ENCODE measurements at places on chromosomes 4 and X.
A peak's percentile ranks its signal among the peaks of the same experiment; 100 is the strongest.

GRCh38 chr4:157045507-157046127 lies 30.3 kb upstream of the GLRB start:
- peak; percentile 75 for DNase-seq

DNA sequence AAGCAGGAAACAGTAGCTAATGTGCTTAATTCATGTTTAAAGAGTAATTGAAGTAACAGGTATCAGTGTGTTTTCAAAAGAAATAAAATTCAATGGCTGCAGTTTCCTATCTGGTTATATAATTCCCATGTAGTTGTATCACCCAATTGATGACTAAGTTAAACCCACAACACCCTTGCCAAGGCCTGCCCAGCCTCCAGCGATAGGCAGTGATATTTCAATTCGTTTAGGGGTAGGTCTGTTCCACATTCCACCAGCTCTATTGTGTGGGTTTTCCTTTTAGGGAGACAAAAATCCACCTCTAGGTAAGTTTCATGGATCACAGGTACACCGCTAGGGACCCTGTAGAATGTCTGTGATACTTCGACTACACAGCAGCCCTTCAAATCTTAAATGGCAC lies 24.7 kb upstream of the MXRA5 start:
- DNase-seq, result no peak

DNA sequence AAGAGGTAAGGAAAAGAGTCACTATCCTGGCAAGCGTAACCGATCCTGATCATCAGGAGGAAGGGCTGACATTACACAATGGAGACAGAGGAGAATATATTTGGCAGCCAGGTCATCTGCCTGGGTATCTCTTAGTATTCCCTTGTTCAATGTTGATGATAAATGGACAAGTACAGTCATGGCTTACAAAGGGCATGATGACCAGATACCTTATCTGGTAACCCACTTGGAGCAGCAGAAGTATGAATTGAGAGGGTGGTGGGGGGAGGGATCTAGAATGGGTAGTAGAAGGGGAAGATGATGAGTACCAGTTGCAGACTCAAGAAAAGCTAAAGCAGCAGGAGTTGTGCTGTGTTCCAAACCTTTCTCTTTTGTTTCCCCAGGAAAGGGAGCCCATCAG lies 17.3 kb downstream of the F8 start:
- no peak for DNase-seq

DNA sequence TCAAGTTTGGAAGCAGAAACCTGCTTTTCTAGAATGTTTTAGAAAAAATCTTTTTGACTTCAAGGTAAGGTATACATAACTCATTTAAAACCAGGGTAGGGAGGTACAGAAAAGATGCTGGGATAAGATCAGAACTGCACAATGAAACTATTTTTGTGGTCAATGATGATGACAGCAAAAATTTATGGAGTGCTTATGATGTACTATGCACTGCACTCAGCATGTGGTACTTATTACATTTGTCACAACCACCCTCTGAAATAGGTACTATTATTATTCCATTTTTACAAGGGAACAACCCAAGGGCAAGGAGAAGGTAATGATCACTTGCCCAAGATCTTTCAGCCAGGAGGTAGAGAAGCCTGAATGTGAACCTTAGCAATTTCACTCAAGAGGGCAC lies 8.0 kb downstream of the GPM6B start:
- no peak for DNase-seq

- DNase-seq, result peak; percentile 85
Observed at GRCh38 chr4:7186031-7186430, 6.3 kb upstream of the SORCS2 start.

DNA sequence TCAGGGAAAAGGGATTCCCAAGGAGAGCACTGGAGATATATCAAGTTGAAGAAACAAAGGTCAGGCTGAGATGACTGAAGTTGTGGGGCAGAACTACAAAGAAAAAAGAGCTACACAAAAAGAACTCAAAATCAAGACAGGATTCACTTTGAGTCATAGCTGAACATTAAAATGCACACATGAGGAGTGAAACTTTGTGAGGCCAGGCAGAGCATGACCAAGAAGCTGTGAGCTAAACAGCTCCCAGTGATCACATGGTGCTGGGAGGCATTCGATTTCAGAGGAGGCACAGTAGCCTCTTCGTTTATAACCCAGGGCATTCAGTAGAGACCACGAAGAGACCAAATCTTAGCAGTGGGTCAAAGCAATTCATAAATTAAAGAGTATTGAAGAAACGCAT lies 145.3 kb downstream of the ATRX start:
- DNase-seq, result no peak

DNA sequence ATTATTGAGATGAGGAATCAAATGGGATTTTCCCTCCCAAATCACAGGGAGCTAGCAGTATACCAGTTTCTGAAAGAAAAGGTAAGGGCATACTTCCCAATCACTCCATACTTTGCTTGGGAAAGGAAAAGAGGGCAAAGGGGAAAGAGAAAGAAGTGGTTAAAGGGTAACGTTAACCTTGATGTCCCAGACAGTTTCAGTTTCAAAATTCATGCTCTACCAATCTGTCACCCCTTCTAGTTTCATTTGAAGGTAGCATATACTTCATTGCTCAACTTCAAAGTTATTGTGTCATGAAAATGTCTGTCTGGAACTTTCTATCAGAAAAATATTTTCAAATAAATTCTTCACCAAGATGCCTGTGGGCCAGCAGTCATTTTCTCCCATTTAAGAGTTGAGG lies 16.0 kb downstream of the TNMD start:
- no peak for DNase-seq

DNA sequence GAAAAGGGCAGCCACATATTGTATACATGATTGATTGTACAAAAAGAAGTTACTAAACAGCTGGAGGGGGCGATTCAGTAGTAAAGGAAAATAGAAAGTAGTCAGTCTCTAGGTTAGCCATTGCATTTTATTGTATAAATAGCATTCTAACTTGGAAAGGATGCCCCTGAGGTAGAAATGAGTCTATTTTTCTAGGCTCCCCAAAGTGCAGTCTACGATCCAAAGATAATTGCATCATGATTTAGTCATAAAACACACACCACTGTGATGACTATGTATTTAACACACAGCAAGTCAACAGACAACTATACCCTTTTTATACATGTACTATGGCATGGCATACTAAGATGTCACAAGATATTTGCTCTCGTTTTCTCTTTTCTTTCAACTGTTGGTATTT lies 204.9 kb downstream of the APBB2 start:
- DNase-seq, result no peak

- no peak for DNase-seq
Observed at GRCh38 chr4:175745329-175745728, 66.7 kb downstream of the GPM6A start.

DNA sequence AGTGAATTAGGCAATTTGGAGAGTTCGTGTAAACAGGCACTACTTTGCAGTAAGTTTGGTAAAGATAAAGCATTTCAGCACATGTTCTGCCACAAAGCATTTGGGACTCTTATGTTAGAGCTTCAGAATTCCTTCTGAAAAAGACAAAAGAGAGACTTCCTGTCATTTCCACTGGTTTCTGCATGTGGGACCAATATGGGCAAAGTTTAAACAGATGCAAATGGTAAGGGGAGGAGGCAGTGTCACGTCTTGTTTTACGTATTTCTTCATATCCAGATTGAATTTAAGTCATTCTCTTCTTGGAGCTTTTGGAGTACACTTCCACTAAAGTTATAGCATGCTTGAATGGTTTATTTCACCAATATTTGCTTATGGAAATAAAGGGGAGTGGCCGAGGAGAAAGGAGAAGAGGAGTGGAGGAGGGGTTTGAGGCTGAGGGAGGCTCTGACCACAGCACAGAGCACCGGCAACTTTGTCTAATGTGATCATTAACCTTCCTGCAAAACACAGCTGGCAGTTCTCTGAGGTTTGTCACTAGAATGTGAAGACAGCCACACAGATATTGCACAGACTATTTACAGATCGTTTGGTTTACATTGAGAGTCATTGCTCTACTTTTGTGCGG lies at the start of gene APELA:
Gene APELA (plus strand): TSS at position 479 of the 625 bp plus-strand sequence. CDS start 154 bp downstream, outside the sequence.
- peak; percentile 28 for DNase-seq

DNA sequence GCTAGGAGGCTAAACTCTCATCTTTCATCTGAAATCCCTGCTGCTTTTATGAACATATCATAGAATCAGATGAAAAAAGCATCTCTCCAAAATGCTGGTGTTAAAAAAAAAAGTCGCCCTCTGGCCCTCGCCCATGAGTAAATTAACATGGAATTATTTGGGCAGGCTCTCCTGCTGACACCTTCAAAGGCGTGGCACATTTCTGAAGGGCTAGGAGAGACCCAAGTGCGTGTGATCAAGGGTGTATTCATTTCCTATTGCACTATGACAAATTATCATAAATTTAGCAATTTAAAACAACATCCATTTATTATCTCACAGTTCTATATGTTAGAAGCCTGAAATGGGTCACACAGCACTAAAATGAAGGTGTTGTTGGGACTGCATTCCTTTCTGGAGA lies 5.1 kb downstream of the ANXA3 start:
- DNase-seq, result no peak

DNA sequence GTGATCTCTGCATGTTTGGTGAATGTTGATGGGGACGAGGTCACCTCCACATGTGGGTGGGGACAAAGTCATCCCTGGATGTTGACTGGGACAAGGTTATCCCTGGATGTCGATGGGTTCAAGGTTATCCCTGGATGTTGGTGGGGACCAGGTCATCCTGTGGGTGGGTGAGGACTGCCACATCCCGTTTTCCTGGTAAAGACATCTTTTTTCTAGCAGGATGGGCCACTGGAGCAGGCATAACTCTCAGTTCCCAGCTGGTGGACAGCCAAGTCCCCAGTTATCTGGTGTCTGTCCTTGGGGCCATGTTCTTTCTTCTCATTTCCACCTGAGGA lies 28.3 kb upstream of the PLCXD1 start:
- no peak for DNase-seq

GRCh38 chr4:146486565-146486964 lies 35.2 kb downstream of the SLC10A7 start:
- no peak for DNase-seq

DNA sequence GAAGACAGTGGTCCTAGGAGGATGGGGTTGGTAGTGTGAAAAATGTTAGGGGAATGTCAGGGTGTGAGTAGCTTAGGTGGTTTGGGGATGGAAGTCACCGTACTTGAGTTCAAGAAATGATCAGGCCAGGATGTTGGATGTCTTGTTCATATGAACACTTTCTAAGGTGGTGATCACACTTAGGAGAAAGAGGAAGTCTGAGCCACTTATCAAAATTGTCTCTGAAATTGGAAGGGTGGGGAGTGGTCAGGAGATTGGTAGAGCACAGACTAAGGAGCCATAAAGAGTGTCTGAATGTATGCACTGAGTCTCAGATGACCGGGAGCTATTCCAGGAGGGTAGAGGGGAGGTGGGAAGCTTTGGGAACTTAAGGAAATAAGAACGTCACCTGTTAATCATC lies 17.3 kb downstream of the CMC4 start:
- no peak for DNase-seq

- no peak for DNase-seq
Observed at GRCh38 chr4:165506849-165507248, 128.0 kb downstream of the CPE start.

DNA sequence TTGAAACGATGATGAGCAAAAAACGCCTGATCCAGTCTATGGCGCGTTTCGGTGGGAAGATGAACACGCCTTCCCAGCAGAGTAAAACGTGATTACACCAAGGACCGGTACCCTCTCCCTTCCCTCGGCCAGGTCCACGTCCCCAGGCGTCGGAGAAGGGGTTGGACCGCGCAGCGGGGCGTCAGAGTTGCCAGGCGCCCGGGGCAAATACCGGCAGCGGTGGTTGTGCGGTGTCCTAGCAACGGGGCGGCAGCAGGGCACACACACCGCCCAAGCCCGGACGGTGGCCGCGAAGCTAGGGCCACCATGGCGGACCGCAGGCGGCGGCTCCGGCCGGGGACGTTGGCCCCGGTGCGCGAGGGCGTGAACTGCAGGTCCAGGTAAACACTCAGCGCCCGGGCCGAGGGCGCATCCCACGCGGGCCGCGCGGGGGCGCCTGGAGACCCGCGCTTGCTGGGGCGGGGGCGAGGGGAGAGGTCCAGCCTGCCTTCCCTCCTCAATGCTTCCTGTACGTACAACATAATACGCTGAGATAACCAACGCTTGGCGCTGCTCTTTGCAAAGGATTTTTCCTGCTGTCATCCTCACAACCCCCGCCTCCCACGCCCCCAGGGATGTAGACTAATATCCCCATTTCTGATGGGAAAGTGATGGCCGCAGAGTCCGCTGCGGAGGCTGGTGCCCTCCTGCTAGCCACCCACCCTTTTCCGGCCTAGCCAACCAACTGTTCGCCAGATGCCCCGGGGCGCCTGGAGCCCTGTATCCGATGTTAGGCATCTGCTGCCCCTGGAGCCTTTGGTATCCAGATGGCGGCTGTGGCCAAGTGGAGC lies at the start of gene FAM47E:
Gene FAM47E (plus strand): TSS at position 281 of the 830 bp plus-strand sequence. CDS start 26 bp downstream, at position 307.
- peak; percentile 93 for DNase-seq

DNA sequence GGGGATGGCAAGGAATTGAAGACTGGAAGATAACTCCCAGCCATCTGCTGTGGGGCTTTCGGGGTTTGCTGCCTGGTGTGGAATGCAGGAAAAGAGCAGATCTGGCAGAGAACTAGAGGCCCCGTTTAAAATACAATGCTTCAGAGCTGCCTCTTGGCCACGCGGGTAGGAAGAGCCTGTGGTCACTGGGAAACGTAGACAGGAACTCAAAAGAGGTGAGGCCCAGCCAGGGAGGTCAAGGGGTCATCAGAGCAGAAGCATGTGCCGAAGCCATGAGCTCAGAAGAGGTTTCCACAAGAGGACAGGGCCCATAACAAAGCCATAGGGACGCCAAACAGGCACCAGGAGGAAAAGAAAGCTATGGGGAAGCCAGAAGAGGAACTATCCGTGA lies 14.5 kb upstream of the STS start:
- no peak for DNase-seq

DNA sequence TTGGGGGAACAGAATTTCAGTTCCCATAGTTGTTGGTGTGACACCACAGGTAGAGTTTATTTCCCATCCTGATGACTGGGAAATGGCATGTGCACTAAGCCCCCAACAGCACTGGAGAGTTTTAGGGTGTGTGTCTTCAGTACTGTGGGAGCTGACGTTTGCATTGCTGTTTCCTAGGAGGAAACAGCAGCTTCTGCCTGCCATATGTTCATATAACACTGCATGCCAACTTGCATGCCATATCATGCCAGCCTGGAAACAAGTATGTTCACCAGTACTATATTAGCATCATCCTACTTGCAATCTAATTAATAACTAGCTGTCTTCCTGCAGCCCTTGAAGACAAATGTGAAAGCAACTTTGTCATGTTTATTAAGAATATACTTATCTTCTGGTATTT lies 58.2 kb downstream of the NAA11 start:
- no peak for DNase-seq

DNA sequence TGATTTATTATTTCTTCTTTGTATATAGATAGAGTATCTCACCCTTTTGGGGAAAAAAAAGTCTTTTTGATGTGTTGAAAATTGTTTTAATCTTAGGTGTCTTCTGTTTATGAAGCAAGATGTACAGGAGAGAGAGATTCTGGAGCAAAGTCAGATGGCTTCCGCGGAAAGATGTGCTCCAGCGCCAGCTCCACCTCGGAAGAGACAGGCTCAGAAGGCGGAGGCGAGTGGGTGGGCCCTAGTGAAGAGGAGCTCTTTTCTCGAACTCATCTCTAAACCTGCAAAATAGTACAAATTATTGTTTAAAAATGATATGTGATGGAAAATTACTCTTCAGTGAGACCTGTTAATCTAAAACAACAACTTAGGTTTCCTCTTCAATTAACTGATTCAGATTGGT lies 28.9 kb upstream of the TBC1D14 start:
- DNase-seq, result no peak
